ENCODE measurements at places on chromosomes 6 and 20.

DNA sequence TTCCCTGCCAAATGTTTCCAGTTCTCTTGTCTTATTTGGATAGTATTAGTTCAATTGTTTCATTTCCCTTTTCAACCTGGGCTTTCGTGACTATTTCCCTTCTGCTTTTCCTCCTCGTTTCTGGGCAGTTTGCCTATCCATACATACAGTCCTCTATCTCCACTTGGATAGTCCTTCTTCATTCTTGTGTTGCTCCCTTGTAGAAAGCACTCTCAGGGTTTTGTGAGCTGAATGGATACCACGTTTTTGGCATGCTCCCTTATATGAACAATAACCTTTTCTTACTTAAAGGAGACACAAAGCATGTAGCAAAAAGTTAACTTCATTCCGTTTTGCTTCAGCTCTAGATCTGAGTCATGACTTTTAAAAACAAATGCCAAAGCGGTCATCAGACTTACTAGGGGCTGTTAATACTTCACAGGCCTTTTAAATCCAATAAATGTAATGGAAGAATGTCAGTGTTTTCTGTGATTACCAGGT lies 16.6 kb downstream of the CRYBG1 start:
- H3K4me3 ChIP-seq, result no peak overlapping the region
- no peaks in the 10 kb centered on the region for H3K27me3 ChIP-seq
- peaks cover 16% of the 10 kb centered on the region for H3K4me1 ChIP-seq

- H3K27ac ChIP-seq, result peak overlapping the region; percentile 14
- H3K4me1 ChIP-seq, result peaks cover 13% of the 10 kb centered on the region
- H3K4me3 ChIP-seq, result no peak overlapping the region
- no peaks in the 10 kb centered on the region for H3K27me3 ChIP-seq
Observed at GRCh38 chr6:142886431-142887170, 58.4 kb downstream of the HIVEP2 start.

GRCh38 chr6:16929809-16930208 lies 168.5 kb upstream of the ATXN1 start:
- no peak overlapping the region for H3K27ac ChIP-seq
- H3K4me3 ChIP-seq, result no peak overlapping the region
- H3K36me3 ChIP-seq, result no peaks in the 10 kb centered on the region
- no peak for DNase-seq

- no peak overlapping the region for H3K4me3 ChIP-seq
- H3K27me3 ChIP-seq, result no peaks in the 10 kb centered on the region
- H3K27ac ChIP-seq, result peak overlapping the region; percentile 7
Observed at GRCh38 chr20:8542110-8542486, 410.0 kb downstream of the PLCB1 start.

DNA sequence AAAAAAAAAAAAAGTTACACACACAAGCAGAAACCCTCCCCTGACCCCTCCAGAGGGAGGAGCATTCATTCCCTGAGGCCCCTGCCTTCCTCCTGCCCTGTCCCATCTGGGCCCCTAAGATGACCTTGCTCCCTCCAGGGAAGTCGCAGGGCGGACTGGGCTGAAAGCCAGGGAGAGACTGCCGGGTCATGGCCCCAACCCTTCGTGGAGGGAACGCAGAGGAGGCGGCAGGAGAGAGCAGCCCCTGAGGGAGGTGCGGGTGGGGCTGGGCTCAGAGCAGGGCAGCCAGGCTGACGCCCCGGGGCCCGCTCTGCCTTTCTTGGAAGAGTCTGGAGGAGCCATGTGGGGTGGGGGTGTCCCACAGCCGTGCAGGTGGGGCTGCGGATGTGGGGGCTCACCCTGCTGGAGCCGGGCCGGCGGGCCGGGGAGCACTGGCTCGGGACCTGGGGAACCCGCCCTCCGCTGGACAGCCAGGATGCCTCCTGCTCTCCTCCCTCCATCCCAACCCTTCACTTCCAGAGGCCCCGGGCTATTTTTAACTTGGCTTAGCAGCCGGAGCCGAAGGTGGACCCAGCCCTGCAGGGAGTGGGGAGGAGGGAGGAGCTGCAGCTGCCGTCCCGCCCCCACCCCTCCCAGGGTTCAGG lies 15.0 kb upstream of the ABHD16B start:
- DNase-seq, result no peak
- peaks cover 64% of the 10 kb centered on the region for H3K4me1 ChIP-seq
- no peaks in the 10 kb centered on the region for H3K36me3 ChIP-seq
- no peaks in the 10 kb centered on the region for H3K27me3 ChIP-seq
- peak overlapping the region; percentile 84 for H3K27ac ChIP-seq

DNA sequence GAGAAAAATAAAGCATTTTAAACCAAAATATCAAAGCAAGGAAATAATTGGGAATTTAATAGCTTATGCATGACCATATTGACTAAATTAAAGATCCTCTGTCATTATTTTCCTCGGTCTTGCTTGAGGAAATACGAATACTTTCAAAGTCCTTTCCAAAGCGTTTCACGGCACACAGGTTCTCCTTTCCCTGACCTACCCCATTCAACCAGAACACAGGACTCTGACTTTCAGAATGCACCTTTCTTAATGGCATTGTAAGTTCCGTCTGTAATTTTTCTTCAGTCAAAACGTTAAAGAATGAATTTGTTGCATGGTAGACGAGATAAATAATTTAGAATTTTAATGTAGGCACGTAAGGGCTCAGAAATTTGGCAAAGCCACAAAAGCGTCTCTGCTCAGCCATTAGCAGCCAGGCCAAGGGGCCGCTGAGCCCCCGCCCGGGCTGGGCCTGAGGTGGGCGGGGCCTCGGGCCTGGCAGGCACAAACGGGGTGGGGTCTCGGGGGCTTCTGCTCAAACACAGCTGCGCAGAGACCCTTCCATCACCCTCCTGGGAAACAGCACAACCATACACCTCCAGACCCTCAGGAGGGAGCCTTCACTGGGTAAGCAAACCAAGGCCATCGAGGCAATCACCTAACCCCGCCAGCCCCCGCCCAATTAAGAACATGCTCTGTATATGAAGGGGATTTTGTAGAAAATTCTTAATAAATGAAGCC lies 3.4 kb downstream of the NEDD9 start:
- peak overlapping the region; percentile 78 for H3K27ac ChIP-seq
- H3K4me3 ChIP-seq, result peak overlapping the region; percentile 63
- H3K4me1 ChIP-seq, result peaks cover 42% of the 10 kb centered on the region
- H3K36me3 ChIP-seq, result no peaks in the 10 kb centered on the region
- H3K27me3 ChIP-seq, result no peaks in the 10 kb centered on the region

DNA sequence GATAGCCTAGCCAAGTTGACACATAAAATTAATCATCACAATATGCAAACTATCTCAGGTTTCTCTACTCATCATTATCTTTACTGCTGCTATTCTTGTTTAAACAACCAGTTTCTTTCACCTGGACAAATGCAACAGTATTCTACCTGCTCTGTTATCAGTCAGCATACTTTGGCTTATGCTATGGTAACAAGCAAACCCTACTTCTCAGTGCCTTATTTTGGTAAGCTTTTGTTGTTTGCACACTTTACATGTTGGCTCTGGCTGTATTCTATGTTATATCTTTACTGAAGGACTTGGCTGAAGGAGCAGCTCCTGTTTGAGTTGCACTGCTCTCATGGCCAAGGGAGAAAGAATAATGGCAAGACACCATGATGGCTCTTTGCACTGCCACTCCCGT lies 463.1 kb downstream of the EPM2A start:
- no peak for DNase-seq
- no peaks in the 10 kb centered on the region for H3K27me3 ChIP-seq
- no peaks in the 10 kb centered on the region for H3K4me1 ChIP-seq
- no peak overlapping the region for H3K27ac ChIP-seq

DNA sequence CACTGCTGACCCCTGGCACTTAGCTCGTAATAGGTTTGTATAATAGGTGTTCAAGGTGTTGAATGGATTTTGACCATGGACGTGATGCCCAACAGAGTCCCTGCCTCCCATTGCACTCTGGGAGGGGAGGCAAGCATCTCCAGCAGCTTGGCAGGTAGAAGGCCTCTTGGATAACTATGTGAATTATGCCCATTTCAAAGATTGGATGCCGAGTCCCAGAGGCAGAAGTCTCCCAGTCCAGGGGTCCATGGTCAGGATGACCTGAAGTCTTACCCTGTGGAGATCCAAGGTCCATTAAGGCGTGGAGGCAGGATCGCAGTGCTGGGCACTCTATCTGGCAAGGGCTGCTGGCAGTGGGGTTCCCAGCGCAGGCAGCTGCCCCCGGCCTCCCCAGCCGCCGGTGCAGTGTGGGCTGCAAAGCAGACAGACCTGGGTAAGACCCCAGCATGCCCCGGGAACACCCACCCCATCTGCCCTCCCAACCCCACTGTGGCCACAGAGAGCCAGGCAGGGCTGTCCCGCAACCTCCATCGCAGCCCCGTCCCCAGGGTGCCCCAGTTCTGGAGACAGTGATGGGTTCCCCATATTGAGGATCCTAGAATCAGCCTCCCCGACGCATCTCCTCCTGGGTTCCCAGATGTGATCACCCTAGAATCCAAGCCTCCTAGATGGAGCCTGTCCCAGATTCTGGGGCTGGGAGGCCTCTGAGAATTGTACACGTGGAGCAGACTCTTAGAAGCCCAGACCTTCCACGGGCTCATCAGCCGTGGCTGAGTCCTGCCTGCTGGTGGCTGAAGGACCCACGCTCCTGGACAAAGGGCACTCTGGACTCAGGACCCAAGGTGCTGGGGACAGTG lies 44.6 kb downstream of the APCDD1L start:
- no peak for DNase-seq
- H3K36me3 ChIP-seq, result no peaks in the 10 kb centered on the region
- H3K27ac ChIP-seq, result no peak overlapping the region
- H3K4me1 ChIP-seq, result peaks cover 10% of the 10 kb centered on the region
- H3K27me3 ChIP-seq, result no peaks in the 10 kb centered on the region
- H3K4me3 ChIP-seq, result no peak overlapping the region

- no peak for DNase-seq
- H3K27me3 ChIP-seq, result no peaks in the 10 kb centered on the region
- H3K27ac ChIP-seq, result no peak overlapping the region
- no peak overlapping the region for H3K4me3 ChIP-seq
- no peaks in the 10 kb centered on the region for H3K36me3 ChIP-seq
Observed at GRCh38 chr6:141445928-141446628, 686.6 kb upstream of the GJE1 start.

DNA sequence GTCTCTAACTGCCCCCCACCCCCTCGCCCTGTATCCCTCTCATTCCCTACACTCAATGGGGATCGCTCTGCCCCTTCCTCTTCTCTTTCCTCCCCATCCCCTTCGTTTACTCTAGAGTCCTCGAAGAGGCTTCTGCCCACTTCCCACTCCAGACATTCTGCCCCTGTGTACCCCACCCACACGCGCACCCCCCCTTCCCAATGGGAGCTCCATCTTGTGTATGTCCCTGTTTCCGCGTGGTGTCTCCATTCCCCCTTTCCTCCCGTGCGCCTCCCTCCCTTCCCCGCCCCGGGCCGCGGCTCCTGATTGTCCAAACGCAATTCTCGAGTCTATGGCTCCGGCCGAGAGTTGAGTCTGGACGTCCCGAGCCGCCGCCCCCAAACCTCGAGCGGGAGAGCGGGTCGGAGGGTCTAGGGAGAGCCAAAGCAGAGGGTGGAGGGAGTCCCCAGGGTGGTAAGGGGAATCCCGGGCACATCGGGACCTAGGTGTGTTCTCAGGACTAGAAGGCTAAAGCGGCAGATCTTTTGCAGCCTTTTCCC lies 679 bp upstream of the RING1 start:
- H3K36me3 ChIP-seq, result peaks cover 10% of the 10 kb centered on the region
- no peak for DNase-seq
- H3K4me3 ChIP-seq, result peak overlapping the region; percentile 88
- H3K27ac ChIP-seq, result peak overlapping the region; percentile 98
- peaks cover 33% of the 10 kb centered on the region for H3K4me1 ChIP-seq
- H3K27me3 ChIP-seq, result no peaks in the 10 kb centered on the region
